Erythroblast (primary cell): ENCODE measurements at places on chromosomes 16 and 17.

GRCh38 chr17:4587803-4588202 lies 3.5 kb downstream of the SMTNL2 start:
- DNase-seq = peak; percentile 58

GRCh38 chr16:20259541-20259940 lies 67.8 kb downstream of the GP2 start:
- DNase-seq = no peak

- peak; percentile 49 for DNase-seq
These were observed 105.2 kb downstream of the RPTOR start for GRCh38 chr17:80649672-80650330.

- DNase-seq = no peak
These were observed at the start of gene RPH3AL for GRCh38 chr17:352421-353212. Gene RPH3AL (minus strand): TSS chr17:352807. CDS start chr17:327543, 25,264 bp downstream.

DNA sequence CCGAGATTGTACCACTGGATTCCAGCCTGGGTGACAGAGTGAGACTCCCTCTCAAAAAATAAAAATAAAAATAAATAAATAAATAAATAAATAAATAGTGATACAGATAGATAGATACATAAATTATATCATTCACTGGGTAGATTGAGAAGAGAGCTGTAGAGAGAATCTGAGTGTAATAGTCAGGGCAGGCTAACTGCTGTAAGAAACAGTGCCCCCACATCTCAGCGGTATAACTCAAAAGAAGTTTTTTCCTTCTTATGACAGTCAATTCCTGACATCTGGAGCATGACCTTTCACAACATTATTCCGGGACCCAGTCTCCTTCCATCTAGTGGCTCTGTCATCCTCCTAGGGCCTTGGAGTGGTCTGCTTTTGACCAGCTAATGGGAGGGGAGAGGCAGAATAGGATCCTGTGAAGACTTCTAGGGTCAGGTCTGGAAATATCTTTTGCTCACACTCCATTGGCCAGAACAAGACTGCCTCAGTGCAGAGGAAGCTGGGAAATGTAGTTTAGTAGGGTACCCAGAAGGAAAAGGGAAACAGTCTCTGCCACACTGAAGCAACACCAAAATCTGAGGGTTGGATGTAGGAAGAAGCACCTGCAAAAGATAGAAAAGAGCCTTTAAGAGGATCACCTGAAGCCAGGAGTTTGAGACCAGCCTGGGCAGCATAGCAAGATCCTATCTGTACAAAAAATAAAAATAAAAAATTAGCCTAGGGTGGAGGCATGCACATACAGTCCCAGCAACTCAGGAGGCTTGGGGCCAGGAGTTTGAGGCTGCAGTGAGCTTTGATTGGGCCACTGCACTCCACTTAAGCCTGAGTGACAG lies 3.0 kb upstream of the QPRT start:
- no peak for DNase-seq

DNA sequence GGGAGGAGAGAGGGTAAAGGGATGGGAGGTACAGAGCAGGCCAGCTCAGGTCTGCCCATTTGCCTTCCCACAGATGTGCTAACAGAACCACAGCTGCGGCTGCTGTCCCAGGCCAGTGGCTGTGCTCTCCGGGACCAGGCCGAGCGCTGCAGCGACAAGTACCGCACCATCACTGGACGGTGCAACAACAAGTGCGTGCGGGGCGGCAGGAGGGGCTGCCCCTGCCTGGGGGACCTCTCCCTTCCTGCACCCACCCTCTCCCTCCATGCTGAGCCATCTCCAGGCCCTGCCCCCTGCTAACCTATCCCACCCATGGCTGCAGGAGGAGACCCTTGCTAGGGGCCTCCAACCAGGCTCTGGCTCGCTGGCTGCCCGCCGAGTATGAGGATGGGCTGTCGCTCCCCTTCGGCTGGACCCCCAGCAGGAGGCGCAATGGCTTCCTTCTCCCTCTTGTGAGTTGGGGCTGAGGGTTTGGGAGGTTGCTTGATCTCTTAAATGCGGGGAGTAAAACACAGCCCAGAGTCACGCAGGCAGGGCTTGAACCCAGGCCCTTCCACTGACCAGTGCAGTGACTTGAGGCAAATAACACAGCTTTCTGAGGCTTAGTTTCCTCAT lies 1.2 kb downstream of the EPX start:
- peak; percentile 9 for DNase-seq

DNA sequence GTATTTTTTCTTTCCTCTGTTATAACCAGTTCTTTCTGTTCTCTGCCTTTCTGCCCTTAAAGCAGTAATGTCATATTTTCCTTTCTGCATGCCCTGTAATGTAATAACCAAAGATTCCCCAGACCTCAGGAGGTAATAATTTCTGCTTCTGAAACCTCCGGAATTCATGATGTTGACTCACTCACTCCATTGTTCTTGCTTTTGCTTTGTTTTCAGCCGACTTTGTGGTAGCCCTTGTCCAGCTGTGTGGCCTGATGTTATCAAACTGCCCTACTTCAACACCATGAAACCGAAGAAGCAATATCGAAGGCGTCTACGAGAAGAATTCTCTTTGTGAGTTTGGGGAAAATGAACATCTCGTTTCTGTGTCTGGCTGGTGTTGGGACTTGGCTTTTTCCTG lies 55.9 kb downstream of the CDK12 start:
- DNase-seq = no peak

DNA sequence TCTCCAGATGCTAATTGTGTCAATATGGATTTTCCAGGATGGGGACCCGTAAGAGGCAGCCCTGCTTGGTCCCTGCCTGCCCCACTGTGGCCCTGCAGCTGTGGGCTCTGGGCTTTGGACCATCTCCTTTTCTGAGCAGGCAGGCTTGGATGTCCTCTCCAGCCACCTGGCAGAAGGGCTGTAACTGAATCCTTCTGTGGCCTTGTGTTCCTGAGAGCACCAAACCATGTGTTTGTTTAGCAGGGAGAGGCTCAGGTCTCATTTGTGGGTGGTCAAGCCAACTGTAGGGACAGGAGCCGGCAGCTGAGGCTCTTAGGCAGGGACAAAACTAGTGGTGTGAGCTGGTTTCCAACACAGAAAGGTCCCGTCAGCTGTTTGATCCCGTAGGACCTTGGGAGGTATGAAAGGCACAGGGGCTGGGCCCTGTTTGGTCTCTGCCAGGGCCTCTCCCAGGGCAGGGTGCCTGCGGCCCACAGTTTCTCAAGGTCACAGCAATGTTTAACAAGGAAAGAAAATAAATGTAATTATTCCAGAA lies 18.5 kb downstream of the SEC14L5 start:
- DNase-seq = no peak

DNA sequence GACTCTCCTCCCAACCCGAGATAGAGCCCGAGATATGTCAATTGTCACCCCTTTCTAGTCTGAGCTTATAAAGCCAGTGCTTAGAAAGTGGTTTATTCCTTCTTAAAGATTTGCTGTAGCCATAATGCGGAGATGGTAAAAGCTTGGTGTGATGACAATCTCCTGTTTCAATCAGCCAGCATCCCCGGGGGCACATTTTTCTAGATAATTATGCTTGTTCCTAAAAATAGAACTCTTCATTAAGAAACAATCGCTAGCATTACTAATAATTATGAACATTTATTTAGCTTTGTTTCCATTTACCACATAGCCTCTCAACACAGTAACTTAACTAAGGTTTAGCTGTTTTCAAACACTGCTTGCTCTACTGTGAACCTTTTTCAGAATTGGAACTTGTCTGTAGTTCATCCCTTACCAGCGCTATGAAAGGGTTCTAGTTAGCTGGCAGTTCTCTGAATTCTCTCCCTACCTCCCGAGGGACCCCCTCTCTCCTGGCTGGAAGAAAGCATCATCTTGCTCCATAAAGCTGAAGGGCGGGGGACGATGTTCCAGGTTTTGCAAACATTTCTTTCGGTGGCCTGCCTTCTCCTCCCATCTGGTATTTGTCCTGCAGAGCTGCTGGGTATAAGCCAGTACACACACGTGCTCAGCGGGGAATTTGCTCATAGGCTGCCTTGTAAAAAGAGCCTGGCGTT lies 922 bp upstream of the MRPL58 start:
- no peak for DNase-seq

- no peak for DNase-seq
These were observed 10.9 kb upstream of the WSB1 start for GRCh38 chr17:27283060-27283459.

DNA sequence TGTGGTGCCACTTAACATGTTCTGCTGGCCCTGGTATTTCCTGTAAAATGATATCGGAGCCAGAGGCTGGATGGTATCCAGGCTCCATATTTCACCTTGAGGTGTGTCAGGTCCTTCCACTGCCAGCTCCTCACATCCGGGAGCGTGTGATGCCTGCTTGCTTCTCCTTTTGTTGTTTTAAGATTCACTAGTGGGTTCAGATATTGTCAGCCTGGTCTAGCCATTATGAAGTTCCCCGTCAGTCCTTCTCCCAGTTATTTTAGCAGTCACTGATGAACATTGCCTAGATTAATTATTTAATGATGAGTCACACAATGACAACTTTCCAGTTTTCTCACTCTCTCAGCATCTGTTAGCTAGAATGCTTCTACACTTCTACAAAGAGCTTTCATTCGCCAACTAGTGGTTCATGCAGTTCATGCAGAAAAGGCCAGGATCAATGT lies 11.3 kb downstream of the DNAAF1 start:
- no peak for DNase-seq

DNA sequence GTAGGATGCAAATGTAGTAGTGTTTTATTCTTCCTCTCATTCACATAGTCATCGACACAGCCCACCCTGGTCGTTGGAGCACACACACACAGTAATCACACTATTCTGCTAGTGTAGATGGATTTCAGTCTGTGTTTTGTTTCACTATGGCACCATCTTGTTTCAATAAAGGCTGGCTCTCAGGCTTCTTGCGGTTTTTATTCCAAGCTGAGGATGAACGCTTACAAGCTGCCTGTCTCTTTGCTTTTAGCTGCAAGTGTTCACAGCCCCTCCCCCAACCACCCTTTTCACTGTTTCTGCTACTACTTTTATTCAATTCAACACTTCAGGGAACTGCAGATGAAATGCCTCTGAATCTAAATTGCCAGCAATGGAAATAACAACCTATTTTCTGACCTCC lies 140.9 kb upstream of the PMFBP1 start:
- DNase-seq = no peak

DNA sequence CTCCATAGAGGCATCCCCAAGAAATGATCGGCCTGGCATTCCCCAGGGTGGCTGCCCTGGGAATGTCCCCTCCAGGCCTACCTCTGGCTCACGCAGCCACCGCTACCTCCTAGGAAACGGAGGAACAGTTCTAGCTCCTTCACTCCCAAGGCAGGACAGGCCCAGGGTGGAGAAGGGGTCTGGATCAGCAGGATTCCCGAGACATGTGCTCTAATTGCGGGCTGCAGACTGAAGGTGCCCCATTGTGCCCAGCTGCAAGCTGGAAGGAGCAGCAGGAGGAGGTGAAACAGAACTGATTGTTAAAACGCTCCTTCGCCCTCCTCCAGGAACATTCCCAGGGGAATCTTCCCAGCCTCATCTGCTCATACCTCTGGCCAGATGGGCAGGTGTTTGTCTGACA lies 40.8 kb downstream of the SCNN1G start:
- DNase-seq = no peak

DNA sequence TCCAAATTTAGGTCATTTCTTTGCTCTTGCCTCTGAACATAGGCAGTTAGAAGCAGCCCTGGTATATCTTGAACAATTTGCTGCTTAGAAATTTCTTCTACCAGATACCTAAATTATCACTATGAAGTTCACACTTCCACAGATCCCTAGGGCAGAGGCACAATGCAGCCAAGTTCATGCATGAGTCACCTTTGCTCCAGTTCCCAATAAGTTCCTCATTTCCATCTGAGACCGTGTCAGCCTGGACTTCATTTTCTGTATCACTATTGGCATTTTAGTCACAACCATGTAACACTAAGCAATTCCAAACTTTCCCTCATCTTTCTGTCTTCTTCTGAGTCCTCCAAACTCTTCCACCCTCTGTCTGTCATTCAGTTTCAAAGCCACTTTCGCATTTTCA lies 45.0 kb downstream of the KCNJ16 start:
- no peak for DNase-seq

GRCh38 chr17:10265100-10265810 lies 66.8 kb upstream of the GAS7 start:
- no peak for DNase-seq

DNA sequence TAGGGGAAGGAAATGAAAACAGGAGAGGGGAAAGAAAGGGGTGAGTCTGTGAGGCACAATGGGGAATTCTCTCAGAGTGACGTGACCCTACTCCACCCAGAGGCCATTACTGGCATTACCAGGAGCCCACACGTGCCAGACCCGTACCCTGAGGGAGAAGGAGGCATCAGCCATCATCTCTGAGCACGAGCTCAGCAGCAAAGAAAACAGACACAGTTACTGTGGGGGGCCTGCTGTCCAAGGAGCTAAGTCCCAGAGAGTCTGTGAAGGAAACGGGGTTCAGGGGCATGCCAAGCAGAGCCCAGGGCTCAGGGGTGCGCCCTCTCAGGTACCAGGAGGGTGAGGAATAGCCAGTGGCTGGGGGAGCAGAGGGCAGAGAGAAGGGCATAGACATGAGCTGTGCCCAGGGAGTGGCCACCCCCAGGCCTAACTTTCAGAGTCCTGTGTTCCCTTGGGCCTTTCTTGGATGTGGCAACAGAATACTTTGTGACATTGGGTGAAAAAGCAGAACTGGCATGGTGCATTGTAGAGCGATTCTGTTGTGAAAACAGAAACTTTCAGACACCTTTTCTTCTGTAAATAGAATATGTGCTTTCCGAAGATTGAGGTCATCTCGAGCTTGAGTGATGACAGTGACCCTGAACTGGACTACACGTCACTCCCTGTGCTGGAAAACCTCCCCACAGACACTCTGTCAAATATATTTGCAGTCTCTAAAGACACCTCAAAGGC lies 11.3 kb downstream of the TAF1C start:
- DNase-seq = peak; percentile 25

DNA sequence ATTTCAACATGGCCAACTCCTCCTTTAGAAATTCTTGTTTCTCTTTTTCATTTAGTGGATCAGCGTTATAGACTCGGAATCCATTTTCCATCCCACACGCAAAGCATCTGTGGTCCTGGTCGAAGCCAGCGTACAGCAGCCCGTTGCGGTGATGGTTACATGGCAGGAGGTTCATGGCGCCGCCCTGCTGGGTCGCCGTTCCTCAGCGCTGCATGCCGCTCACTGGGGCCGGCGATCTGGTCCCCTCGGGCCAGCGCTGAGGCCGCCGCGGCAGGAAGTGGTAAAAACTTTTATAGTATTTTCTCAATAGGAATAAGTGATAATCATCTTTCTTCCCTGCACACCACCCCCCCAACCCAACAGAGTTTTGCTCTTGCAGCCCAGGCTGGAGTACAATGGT lies 29.9 kb upstream of the RHOT1 start:
- DNase-seq = no peak

- no peak for DNase-seq
These were observed 130.8 kb upstream of the IRX3 start for GRCh38 chr16:54417384-54417783.

DNA sequence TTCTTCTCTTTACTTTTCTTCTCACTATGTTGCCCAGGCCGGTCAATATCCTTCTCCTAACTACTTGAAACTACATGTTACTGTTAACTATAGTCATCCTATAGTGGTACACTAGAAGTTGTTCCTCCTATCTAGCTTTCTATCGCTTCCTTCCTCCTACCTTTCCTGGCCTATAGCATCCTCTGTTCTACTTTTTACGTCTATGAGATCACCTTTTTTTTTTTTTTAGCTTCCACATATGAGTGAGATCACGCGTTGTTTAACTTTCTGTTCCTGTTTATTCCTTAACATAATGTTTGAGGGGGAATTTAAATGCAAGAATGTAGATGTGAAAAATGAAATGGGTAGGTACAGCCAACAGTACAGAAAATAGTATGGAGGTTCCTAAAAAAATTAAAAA lies 30.5 kb upstream of the YPEL2 start:
- no peak for DNase-seq
